D721Med (cell line): ENCODE measurements at places on chromosomes 11 and 22.

DNA sequence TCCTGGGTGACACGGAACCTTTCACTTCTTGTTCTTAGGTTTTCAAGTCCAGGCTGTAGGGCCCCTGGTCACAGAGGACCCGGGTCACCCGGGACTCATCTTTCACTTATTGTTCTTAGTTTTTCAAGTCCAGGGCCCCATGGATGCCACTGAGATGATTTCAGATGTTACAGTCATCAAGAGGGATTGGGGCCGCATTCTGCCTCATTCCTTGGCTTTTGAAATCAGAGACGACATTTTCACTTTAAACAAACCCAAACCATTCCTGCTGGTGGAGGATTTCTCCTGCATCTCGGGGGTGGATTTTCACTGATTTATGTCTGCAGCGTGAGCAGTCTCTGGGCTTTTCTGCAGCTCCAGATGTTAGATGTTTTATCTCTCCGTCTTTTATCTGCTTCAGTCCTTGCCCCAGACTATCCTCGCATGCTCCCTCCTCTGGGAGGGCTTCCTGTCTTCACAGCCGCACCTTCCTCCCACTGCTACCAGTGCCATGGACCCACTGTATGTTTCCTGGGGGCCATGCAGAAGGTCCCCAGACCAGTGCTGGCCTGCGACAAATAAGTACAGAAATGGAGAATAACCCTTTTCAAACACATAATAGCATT, 27.4 kb downstream of the FBLN1 start:
- DNase-seq: no peak

DNA sequence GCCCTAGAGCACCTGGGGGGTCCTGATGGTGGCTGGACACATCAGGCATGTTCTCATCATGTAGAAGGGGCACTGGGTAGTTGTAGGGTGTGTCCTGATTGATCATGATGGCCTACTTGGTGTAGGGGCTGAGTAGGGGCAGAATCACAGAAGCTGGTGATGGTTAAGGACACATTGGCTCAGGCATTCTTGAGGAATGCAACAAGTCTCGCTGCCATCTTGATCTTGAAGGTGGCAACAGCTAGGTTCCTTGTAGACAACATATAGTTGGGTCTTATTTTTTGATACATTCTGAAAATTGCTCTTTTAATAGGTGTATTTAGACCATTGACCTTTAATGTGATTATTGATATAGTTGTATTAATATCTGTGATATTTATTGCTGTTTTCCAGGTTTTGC, 28.1 kb downstream of the PPP6R3 start:
- DNase-seq: no peak

- no peak for DNase-seq
Measured at GRCh38 chr11:2940921-2941821, 12.0 kb upstream of the PHLDA2 start.

GRCh38 chr11:15897211-15897960, 459.0 kb downstream of the SOX6 start:
- DNase-seq: no peak

- DNase-seq: peak; percentile 43
Measured at GRCh38 chr11:70440206-70440605, 41.9 kb downstream of the CTTN start.

DNA sequence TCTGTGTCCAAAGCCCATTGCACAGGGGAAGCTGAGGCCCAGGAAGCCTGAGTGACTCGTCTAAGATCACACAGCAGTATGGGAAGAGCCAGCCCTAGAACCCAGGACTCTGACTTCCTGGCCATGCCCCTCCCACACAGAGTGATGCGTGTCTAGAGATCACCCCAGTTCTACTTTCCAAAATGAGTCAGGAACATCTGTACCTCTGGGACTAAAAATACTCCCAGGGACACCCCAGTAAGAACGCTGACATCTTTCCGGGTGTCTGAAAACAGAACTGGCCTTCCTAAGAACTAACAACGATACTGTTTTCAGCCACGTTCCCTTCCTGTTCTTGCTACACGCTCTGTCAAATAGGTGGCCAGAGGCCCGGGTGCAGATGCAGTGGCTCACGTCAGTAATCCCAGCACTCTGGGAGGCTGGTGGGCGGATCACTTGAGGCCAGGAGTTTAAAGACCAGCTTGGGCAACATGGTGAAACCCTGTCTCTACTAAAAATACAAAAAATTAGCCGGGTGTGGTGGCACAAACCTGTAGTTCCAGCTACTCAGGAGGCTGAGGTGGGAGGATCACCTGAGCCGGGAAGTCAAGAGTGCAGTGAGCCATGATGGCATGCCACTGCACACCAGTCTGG, 21.7 kb upstream of the PDGFB start:
- no peak for DNase-seq

DNA sequence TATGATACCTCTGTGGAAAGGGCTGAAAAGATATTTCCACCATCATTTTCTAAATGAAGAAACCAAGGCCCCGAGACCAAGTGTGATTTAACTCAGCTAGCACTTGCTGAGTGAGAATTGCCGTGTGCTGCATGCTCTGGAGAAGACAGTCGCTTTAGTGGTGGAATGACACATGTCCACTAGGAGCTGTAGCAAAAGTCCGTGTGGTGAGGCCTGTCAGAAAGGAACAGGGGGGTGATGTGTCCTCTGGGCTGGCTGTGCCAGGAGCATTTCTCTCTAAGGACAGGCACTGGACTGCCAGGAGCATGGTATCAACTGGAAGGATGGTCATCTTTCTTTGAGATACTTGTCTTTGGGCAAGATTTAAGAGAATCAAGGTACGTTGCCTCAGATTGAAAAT, 72.8 kb downstream of the ATXN10 start:
- no peak for DNase-seq
